ENCODE measurements at places on chromosomes 12 and 14.

DNA sequence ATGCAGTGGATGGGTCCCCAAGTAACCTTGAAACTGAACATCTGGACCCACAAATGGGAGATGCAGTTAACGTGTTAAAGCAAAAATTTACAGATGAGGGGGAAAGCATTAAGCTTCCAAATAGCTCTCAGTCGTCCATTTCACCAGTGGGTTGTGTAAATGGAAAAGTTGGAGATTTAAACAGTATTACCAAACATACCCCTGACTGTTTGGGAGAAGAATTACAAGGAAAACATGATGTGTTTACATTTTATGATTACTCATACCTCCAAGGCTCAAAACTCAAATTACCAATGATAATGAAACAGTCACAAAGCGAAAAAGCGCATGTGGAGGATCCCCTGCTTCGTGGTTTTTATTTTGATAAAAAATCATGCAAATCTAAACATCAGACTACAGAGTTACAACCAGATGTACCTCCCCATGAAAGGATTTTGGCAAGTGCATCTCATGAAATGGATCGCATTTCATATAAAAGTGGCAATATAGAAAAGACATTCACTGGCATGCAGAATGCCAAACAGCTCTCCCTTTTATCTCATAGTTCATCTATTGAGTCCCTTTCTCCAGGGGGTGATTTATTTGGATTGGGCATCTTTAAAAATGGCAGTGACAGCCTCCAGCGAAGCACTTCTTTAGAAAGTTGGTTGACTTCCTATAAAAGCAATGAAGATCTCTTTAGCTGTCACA, 116.6 kb upstream of the NPAS3 start:
- no peak for DNase-seq

DNA sequence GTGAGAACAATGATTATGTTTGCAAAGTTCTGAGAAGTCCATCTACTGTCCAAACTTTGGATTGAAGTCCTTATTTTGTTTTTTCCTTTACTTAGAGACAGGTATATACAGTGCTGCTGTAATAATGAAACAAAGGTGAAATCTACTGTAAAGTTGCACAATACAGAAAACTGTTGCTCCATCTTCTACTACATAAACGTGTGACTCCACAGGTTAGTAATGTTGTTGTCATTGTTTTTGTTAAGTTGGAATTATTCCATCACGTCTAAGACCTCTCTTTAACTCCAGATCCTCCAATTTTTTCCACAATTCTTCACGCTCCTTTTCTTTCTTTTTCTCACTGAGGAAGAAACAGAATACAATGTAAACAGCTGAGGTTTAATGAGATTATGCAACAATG, 57.0 kb upstream of the GPHB5 start:
- no peak for DNase-seq

GRCh38 chr12:120231316-120232011, 30.6 kb upstream of the RPLP0 start:
- peak; percentile 78 for DNase-seq

DNA sequence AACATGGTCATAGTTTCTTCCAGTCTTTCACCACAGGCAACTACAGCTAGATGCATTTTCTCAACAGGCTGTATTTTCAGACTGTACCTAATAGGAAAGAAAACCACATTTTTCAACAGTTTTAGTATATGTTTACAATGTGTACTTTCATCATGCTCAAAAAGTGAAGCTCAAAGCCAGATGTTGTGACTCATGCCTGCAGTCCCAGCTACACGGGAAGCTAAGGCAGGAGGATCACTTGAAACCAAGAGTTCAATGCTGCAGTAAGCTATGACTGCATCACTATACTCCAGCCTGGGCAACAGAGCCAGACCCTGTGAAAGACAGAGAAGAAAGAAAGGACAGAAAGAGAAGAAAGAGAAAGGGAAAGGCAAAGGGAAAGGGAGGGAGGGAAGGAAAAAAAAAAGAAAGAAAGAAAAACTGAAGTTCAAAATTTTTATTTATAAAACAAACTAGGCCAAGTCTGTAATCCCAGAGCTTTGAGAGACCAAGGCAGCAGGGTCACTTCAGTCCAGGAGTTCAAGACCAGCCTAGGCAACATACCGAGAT, 25.5 kb downstream of the GXYLT1 start:
- no peak for DNase-seq

GRCh38 chr14:25488961-25489360, 439.0 kb upstream of the STXBP6 start:
- no peak for DNase-seq

DNA sequence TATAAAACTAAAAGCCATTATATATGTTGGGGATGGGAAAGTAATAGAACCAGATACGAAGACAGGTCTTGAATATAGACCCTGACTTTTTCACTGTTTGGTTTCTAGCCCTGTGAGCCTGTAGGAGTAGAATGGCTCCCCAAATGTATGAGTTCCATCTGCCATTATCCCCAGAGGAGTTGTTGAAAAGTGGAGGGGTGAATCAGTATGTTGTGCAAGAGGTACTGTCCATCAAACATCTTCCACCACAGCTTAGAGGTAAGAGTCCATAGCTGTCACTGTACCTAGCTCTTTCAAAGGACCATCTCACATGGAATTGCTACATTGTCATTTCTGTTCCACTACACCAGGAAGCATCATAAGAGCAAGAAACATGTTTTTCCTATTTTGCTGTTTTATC, 1.1 kb downstream of the NCAPD2 start:
- DNase-seq, result peak; percentile 20

GRCh38 chr14:99809360-99809759, 16.1 kb downstream of the EML1 start:
- no peak for DNase-seq

- no peak for DNase-seq
Measured at GRCh38 chr12:29769162-29769858, 14.4 kb downstream of the TMTC1 start.

- DNase-seq, result peak; percentile 96
Measured at GRCh38 chr12:116358893-116359761, 81.6 kb upstream of the MED13L start.

GRCh38 chr12:98870504-98870903, 225.4 kb downstream of the APAF1 start:
- DNase-seq, result no peak

DNA sequence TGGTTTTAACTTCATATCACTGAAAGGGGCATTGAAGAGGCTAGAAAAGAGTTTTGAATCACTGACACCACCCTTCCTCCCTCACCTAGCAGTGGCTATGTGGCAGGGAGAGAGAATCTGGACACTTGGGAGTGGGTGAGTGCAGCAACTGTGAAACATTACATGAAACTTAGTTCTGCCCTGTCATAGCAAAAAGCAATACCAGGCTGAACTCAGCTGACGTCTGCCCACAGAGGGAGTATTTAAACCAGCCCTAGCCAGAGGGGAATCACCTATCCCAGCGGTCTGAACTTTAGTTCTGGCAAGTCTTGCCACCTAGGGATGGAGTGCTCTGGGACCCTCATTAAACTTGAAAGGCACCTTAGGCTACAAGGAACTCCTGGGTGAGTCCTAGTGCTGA, 20.7 kb upstream of the UNC79 start:
- DNase-seq, result no peak

DNA sequence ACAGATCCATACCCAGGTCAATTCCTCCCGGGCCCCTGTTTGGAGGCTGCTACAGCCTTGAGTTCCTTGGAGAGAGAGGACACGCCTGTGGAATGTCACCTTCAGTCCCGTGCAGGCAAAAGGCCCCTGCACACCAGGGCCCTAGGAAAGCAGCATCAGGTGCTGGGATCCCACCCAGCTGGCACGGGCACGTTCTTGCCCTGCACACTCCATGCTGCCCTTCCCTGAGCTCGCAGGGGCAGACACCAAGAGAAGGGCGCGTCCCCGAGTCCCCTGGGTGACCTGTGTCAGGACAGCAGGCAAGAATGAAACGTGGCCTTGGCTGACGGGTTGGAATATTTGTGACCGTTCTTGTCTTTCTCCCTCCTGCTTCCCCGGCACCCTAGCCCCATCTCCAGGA, 67.7 kb downstream of the TSPAN11 start:
- DNase-seq, result no peak

GRCh38 chr12:96711364-96711763, 195.7 kb upstream of the NEDD1 start:
- no peak for DNase-seq

- no peak for DNase-seq
Measured at GRCh38 chr14:89625244-89625713, 208.2 kb upstream of the FOXN3 start.

GRCh38 chr14:75805646-75806045, 144.6 kb downstream of the TTLL5 start:
- DNase-seq, result no peak

DNA sequence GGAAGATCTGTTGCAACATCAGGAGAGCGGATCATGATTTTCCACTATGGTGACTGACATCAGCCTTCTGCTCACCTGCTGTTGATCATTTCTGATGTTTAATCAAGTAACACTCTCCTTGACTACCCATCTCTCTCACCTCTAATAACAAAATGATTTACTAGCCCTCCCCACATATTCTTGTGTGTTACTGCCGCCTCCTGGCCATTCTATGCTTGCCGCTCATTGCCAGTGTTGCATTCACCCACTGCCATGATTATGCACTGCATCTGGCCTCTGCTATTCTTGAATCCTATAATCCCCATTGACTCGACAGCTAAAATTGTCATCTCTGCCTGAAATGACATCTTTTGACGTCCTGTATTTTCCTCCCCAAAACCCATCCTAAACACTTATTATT, 113.8 kb downstream of the RERGL start:
- DNase-seq, result no peak

DNA sequence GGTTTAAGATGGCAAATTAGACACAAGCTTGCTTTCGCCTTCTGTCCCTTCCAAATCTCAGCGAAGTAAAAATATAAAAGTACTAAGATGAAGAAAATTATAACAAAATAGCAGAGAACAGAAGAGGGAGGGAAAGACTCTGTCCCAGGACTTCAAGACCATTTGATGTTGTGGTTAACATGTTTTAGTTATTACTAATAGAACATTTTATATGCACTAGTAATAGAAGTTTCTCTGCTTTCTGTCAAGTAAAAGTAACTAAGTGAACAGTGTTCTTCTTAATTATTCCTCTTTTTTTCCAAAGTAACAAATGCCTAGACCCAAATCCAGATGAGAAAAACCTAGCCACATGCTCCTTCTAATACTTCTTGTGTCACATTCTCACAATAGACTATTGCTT, 85.1 kb upstream of the DAAM1 start:
- DNase-seq, result no peak

DNA sequence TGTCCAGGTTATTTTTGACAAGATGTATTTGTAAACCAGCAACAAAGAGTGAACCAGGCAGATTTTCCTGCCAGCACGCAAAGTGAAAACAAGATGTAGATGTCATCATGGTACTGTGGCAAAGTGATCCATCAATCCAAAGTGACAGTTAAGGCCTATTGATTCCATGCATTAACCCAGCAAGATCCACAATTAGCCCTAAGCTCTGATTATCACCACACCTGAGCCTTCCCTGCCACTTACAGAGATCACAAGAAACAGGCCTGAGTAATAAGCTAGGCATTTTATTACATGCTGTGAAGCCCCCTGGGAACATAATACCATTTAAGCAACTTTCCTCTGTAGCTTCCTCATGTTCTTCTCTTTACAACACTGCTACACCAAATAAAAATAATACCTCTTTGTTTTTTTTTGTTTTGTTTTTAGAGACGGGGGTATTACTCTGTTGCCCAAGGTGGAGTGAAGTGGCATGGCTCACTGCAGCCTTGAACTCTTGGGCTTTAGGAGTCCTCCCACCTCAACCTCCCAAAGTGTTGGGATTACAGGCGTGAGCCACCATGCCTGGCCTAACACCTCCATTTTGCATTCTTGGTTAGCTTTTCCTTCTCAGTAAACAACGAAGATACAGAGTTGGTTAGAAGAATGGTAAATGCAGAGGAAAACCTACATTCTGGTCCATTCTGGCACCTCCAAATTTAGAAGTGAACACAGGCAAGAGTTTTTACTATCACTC, 85.5 kb downstream of the STON2 start:
- no peak for DNase-seq

DNA sequence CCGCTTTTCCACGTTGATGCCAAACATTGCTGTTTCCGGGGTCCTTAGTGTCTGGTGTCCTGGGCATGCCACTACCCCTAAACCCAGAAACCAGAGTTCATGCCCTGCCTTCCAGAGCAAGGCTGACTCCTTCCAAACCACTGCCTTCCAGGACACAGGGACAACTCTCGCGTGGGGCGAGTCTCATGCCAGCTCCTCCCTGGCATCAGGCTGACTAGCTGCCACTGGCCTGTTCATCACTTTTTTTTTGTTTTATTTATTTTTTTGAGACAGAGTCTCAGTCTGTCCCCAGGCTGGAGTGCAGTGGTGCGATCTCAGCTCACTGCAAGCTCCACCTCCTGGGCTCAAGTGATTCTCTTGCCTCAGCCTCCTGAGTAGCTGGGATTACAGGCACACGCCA, 4.8 kb downstream of the SETD1B start:
- no peak for DNase-seq

GRCh38 chr12:10722905-10723746, at the start of gene YBX3:
YBX3 (minus strand) TSS chr12:10723323; CDS start chr12:10723111, 212 bp downstream.
- DNase-seq, result peak; percentile 93

- DNase-seq, result no peak
Measured at GRCh38 chr12:19771858-19772257, 332.6 kb downstream of the AEBP2 start.

DNA sequence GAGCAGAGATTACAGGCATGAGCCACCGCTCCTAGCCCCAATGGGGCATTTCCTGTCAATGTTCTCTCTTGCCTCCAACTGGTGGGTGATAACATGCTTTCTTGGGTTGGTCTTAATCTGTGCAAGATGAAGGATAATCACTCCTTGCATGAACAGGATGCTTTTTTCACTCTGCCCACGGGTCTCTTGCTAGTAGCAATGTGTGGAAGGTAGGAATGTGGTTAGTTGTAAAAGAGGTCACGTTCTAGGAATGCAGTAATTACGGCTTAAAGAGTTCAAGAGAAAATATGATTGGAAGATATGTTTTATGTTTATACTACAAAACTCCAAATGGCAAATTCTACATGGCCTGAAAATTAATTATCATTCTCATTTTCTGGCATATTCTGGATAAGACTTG, 10.5 kb downstream of the RNASE10 start:
- no peak for DNase-seq

- DNase-seq, result peak; percentile 29
Measured at GRCh38 chr14:104689881-104690711, 678 bp downstream of the INF2 start.

DNA sequence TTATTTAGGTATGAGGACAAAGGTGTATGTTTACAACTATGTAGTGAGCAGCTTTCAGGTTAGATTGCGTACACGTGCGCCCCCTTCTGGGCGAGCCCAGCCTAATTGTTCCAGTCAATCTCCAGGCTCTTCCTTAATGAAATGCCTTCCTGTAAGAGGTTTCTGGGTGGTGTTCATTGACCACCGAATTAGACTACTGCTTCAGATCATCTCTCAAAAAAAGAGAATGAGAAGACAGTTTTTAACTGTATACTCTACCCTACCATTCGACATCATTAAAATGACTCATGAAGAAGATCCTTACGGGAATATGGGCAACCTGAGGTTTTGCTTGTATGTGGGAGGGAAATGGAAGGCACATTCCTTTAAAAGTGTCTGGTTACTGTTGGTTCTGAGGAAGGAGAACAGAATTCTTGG, 2.1 kb downstream of the LUM start:
- peak; percentile 80 for DNase-seq

GRCh38 chr12:54141431-54142113, 47.2 kb downstream of the SMUG1 start:
- no peak for DNase-seq

GRCh38 chr12:22858849-22859570, 234.0 kb downstream of the ETNK1 start:
- DNase-seq, result no peak

GRCh38 chr12:64587447-64587846, 22.8 kb upstream of the RASSF3 start:
- DNase-seq, result no peak

GRCh38 chr14:35378425-35379233, 25.9 kb downstream of the NFKBIA start:
- no peak for DNase-seq

Data from hematopoietic multipotent progenitor cell treated with erythropoietin and hydrocortisone succinate and interleukin-3 and kit ligand, for 4 days (in vitro differentiated cells).